NCI-H187 treated with DMSO at 0.1 percent for 48 hours (cell line): ENCODE measurements at places on chromosomes 2 and 18.

DNA sequence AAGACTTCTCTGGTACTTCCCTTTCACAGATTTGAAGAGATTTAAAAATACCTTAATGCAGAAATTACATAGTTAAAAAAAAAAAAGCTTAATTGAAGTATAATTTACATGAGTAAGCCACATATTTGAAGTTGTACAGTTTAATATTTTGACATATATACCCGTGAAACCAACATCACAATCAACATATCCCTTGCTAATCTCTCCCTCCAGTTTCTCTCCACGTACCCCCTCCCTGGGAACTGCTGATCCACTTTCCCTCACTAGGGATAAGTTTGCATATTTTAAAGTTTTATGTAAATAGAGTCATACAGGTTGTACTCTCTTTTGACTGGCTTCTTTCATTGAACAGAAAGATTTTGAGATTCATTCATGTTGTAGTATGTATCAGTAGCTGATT lies 22.4 kb downstream of the EMILIN2 start:
- DNase-seq = no peak

DNA sequence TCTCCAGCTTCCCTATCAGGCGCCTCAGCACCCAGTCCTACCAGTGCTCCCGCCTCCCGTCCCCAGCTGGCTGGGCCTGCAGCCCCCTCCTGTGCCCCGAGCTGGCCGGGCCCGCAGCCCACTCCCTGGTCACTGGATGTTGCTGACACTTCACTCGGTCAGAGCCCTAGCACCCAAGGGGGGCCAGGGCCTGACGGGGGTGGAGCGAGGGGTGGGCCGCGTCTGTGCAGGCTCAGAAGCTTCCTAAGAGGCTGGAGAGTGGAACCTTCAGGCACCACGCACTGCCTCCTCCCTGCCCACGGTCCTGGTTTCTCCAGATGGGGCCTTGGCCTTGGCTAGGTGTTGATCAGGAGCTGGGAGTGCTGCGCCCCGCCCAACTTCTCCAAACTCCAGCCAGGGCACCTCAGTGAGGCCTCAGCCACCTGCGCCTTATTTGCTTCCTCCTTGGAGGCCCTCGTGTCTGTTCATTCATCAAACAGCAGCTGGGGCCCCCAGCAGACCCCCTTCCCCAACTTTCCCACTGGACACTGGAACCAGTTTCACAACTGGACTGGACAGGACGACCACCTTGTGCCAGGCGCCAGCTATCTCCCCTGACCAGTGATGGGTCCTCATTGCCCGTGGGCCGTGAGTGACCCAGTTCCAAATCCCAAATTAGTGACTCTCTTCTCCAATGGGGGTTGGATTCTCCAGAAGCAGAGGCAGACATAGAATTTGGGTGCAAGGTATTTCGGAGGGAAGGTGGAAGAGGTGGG lies 16.7 kb downstream of the CAPN10 start:
- no peak for DNase-seq

DNA sequence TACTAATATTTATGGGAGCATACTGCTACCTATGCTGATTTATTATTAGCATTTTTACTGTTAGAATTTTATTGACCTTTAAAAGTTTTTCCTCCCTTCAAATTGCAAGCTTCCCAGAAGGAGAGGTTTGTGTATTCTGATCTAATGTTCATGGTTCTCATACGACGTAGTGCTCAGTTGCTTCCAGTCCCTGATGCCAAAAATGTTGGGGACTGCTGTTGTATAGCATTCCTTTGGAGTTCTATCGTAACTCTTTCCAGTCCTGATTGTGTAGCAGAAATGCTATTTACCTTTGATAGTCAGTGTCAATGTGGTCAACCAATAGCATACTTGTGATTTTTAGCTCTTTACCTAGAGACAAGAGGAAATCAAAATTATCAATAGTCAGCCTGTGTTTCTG lies 69.5 kb upstream of the ZSWIM2 start:
- DNase-seq = no peak

- no peak for DNase-seq
Observed at GRCh38 chr2:209901172-209901571, 101.3 kb upstream of the RPE start.

- no peak for DNase-seq
Observed at GRCh38 chr2:41701231-41701630, 346.6 kb upstream of the PKDCC start.

DNA sequence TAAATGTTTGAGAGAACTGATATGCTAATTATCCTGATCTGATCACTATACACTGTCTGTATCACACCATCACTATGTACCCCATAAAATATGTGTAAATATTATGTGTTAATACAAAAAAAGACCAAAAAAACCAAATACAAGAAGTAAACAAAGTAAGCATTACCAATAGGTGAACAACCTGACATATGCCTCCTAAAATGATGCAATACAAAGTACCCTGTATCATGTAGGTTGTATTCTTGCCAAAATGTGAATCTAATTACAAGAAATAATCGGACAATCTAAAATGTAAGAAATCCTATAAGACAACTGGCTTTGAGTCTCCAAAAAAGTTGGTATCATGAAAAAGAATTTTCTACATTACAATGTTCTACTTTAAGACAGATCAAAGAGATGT lies 7.8 kb downstream of the POLR1A start:
- no peak for DNase-seq

GRCh38 chr2:118387509-118387908 lies 299.2 kb downstream of the INSIG2 start:
- no peak for DNase-seq

- no peak for DNase-seq
Observed at GRCh38 chr2:55869637-55870325, 53.8 kb downstream of the EFEMP1 start.
